ENCODE measurements at places on chromosomes 2 and 18. TPM values are rescaled to one million over a fixed set of nuclear protein-coding genes. Genes with fewer than 3 reads are reported as not detected.

DNA sequence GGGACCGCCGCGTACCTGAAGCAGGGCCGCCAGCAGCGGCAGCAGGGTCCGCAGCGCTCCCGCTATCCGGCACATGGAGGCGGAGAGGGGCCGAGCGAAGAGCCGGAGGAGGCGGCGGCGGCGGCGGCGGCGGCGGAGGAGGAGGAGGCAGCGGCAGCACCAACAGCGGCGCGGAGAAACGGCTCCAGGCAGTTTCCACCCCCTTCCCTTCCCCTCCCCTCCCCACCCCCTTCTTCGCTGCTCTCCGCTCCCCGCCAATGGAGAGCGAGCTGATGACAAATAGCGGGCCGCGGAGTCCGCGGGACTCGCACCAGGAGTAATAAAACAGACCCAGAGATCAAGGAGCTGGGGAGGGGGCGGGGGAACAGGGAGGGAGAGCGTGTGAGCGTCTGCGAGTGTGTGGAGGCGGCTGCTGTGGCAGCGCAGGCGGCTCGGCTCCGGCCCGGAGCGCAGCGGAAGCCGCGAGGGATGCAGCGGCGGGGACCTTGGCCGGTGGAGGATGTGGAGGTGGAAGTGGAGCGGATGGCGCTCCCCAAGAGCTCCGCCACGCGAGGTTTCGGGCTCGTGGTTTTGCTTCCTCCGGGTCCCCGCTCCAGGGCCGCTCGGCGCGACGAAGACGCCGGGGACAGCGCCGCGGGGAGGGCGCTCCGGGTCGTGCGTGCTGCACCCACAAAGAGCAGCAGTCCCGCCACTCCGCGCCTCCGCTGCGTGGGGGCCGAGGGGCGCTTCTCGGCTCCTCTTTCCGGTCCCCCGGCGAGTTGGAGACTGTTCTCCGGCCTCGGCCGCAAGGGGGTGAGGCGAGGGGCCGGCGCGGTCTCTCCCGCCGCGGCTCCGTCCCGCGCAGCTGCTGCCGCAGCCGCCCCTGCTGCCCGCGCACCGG lies at the start of gene CDH2:
TSS of gene CDH2 (minus strand) at position 183 of the 880 bp plus-strand sequence. CDS start at position 75, 108 bp downstream.
- DNase-seq, result peak; percentile 77

DNA sequence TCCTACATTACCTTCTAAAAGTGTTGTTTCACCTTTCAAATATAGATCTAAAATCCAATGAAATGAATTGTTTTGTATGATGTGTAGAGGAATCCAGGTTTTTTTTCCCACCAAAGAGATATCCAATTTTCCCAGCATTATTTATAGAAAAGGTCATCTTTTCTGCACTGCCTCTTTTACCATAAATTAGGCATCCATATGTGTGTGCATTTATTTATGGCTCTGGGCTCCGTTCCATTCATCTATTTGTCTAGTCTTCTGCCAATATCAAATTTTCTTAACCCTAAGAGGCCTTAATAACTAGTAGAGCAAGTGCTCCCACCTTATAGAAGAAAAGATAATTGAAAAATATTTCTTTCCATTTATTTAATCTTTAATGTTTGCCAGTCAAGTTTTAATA lies 88.3 kb downstream of the ATAD2B start:
- DNase-seq, result no peak

Gene IL1A
- not detected for polyA plus RNA-seq

Gene CMPK2
- polyA plus RNA-seq, result 0.04 TPM

Gene IGFBP5
- polyA plus RNA-seq, result 0.15 TPM

Gene CCDC141
- polyA plus RNA-seq, result not detected

Gene SFTPB
- not detected for polyA plus RNA-seq
